ENCODE measurements at places on chromosomes 2 and 18. TPM values are rescaled to one million over a fixed set of nuclear protein-coding genes. Genes with fewer than 3 reads are reported as not detected.

The LYPD6B gene
- 14.5 TPM for total RNA-seq

GRCh38 chr2:191384829-191385228, 139.6 kb downstream of the MYO1B start:
- DNase-seq = no peak

DNA sequence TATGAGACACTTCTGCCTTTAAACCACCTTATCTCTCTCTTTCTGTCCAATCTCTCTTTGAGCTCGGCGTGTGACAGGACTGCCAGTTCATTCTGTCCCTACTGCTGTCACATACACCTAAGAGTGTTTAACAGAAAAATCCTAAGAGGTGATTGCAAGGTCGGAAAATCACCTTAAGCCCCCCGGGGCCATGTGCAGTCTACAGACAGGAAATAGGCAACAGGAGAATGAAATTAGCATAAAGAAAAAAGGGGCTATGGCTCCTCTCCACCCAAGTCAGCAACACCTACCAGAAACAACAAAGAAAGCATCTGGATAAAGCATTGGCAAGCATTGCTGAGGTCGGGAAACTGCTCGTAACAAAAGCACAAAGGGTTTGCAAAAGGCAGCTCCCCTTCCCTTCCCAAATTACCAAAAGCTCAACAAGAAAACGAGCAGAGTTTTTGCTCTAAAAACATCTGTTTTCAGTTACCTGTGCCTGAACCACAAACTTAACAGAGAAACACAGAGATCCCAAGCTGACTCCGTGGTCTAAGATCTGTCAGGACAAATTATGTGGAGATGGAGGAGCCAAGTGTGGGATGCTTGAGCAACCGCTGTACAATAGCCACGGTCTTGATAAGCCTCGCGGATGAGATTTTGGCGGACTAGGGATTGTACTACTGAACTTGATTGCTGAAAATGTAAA, 30.4 kb downstream of the ANKRD44 start:
- no peak for DNase-seq

DNA sequence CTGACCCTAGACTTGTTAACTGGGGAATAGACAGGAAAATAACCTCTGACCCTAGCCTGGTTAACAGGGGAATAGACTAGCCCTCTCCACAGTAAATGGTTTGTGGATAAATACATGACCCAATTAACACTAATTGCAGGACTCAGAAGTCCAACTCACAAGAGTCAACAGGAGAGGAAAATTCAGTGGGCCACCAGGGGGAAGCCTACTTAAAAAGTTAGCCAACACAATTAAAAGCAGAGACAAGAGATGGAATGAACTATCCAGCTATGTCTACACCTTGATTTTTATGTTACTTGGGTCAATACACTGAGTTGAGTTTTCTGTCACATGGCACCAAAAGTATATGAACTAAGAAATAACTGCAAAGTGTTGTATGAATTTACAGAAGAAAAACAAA, 158.8 kb upstream of the SLC39A10 start:
- no peak for DNase-seq

DNA sequence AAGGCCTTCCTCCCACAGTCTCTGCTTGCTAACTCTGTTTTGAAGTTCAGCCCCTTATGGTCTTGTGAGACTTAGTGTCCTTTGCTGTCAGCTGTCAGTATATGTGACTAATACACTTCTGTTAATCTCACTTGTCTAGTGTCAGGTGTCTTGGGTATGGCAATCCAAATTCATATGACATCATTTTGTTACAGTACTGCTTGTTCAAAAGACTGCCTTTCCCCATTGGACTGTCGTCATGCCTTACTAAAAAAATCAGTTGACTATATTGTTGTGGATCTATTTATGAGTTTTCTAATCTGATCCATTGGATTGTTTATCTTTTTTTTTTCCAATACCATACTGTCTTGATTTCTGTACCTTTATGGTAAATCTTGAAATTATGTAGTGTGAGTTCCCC, 611.4 kb upstream of the HS6ST1 start:
- DNase-seq = no peak

The GALNT5 gene
- 5.3 TPM for total RNA-seq

DNA sequence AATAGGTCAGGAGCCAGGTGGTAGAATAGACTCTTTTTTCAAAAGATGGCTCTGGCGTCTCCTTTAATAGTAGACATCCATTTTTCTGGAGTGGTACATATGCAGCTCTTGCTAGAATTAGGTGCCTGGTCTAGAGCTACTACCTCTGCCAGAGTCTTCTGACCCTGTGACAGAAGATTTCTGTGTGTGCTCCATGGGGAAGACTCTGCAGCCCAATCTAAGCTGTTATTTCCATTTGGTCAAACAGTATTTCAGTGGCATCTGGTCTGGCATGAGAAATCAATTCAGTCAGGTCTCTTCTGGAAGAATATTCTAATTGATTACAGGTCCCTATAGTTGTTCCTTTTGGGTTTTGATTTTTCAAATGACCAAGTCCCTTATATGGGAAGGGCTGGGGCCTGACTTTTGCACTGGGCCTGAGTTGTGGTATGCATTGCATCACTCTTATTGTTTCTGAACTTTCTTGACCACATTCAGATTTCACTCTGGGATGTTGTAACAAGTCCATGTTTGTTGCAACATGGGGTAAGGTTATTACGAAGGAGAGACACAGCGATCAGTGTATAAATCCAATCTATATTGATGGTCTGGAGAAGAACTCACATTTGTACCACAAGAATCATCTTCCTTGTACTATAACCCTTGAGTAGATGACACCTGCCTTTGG, 12.1 kb downstream of the MXD1 start:
- DNase-seq = no peak

GRCh38 chr2:209688385-209688784, 83.2 kb upstream of the UNC80 start:
- no peak for DNase-seq

Measured in osteocyte (in vitro differentiated cells).